CD4-positive, alpha-beta T cell treated with Interleukin-4 for 1 hour (primary cell): ENCODE measurements at places on chromosomes 3 and 15.

GRCh38 chr15:45399381-45400212, 21.3 kb upstream of the GATM start:
- DNase-seq = peak; percentile 66

DNA sequence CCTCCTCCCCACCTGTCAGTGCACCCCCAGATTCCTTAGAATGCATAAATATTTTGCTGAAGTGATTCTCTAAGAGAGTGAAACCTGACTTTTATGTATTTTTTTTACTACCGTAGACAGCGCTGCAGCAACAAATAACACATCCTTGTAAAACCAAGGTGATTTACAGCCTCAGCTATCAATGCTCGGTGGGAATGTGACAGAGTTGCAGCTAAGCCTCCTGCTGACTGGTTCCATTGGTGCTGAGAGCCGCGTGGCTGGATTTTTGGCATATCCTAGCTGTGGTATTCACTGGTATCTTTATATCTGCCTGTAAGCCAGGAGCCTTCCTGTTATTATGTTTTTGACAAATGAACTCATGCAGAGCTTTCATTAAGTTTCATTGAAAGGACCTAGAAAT, 11.0 kb downstream of the FGD5 start:
- no peak for DNase-seq

DNA sequence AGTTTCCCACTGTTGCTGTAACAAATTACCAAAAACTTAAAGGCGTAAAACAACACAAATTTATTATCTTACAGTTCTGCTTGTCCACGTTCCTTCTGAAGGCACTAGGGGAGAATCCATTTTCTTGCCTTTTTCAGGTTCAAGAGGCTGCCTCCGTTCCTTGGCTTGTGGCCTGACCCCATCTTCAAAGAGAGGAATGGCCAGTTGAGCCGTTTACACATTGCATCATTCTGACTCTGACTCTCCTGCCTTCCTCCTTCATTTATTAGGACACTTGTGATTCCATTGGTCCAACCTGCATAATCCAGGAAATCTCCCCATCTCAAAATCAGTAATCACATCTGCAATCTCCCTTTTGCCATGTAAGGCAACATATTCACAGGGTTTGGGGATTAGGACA, 122.7 kb upstream of the BHLHE40 start:
- no peak for DNase-seq

- no peak for DNase-seq
These were observed 137.3 kb downstream of the MECOM start for GRCh38 chr3:169526246-169526645.

GRCh38 chr3:30308131-30308530, 298.3 kb upstream of the TGFBR2 start:
- DNase-seq = no peak

GRCh38 chr3:118536764-118537163, 497.9 kb downstream of the IGSF11 start:
- no peak for DNase-seq

GRCh38 chr15:39320355-39320754, 260.5 kb upstream of the THBS1 start:
- no peak for DNase-seq

DNA sequence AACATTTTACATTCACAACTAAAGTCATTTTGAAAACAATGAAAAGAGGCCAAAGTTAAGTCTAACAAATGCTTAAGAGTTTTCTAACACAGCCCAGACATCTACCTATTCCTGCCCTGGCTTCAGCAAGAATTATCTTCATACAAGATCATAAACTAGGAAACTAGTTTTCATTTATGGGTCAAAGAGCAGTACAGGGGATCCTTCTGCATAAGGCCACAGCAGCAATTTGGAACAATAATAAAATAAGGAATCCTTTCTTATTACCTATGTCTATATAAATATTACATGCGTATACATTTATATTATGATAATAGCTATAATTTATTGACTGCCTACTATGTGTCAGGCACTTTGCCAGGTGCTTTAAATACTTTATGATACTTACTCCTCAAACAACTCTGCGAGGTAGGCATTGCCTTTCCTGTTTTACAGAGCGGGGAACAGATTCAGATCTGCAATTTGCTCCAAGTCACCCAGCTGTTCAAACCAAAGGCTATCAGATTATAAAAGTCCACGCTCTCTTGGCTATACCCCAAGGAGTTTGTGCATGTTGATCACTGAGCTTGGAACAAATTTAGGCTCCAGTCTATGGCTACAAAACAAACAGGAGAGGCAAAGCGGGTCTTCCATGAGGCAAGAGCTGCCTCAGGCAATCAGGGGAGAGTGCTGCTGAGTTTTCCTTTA, 196.4 kb downstream of the RORA start:
- DNase-seq = no peak

GRCh38 chr3:64443546-64444381, 218.5 kb upstream of the PRICKLE2 start:
- no peak for DNase-seq

DNA sequence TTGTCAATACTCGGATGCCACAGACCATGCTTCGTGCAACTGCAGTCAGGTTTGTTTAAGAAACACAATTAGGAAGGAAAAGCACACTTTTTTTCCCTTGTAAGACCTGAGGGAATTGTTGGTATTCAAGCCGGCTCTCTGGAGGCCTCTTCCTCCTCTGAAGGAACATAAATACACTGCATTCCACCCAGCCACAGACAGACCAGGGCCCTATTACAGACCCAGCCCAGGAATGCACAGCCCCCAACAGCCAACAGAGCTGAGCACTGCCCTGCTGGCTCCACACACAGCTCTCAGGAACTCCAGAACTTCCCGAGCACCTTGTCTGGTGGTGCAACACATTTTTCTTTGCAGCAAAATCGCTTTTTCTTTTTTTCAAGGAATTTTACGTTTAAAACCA, 488.7 kb upstream of the PROK2 start:
- DNase-seq = no peak

- no peak for DNase-seq
These were observed 20.6 kb downstream of the NCK1 start for GRCh38 chr3:136882571-136882970.

DNA sequence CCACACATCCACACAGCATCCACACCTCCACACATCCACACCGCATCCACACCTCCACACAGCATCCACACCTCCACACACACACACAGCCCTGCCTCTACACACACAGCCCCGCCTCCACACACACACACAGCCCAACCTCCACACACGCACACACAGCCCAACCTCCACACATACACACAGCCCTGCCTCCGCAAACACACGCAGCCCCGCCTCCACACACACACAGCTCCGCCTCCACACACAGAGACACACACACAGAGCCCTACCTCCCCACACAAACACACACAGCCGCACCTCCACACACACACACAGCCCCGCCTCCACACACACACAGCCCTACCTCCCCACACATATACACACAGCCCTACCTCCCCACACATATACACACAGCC, 4.7 kb downstream of the MESP1 start:
- no peak for DNase-seq

DNA sequence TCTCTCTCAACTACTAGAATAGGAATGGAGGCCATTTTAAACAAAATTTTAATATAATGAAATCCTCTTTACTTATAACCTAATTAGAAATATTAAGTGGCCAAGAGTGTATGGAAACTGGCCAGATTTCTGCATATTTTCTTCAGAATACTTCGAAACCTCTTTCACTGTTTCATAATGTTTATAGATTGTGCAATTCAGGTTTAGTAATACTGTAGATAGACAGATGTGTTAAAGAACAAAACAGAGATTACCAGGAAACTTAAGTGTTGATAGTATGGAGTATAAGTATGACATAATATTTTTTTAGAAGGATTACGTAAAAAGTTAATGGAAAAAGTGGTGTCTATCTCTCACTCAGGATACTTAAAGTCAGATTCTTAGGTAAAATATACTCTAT, 4.7 kb downstream of the ABHD5 start:
- no peak for DNase-seq

DNA sequence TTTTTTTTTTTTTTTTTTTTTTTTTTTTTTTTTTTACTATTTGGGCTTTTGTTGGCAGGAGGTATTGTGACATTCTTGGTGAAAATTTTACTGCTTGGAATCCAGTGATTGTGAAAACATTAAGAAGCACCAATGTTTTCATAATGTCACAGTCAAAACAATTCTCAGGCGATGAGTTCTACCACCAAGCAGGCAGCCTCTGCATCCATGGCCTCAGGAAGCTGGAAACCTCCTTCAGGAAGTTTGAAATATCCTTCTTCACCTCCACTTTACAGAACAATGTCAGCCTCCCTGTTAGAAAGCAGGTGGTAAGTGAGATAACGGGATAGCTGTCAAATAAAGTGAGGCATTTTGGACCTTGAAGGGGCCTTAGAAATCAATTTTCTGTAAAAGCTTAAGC, 98.3 kb downstream of the MEX3B start:
- DNase-seq = no peak

GRCh38 chr3:108241721-108242120, 19.5 kb upstream of the IFT57 start:
- DNase-seq = no peak

DNA sequence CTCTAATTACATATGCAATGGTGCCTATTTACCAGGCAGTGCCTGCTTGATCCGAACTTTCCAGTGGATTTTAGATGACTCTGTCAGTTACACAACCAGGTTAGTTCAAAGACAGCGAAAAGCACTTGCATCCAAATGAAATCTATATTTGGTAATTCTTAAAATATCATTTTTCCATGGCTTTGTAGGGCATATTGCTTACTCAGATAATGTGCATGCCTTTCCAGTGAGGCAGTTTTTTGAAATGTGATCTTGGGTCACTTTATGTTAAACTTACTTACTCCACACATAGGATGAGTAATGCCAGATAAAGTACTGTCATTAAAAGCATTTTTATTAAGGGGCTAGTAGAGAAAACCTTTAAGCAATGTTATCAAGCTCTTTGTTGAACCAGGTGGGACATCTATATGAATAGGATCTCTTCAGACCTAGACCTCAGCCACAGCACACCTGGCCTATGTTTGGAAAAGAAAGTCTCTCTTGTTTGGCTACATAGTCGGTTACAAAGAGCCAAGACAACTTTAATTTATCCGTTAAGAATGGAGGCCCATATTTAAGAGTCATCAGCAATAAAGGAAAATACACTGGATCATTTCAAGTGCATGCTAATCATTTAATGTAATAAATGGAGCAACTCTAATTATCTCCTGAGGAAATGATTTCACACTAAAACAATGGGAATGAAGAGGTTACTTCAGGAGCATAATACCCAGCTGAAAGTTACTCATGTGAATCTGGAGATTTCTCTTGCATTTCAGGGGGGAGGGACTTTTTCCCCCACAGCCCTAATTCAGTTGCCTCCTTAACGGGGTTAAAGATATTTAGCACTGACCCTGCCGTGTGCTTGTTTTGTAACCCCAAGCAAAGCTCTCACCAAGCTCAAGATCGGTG, 56.3 kb upstream of the TMCO5A start:
- DNase-seq = no peak
